Ascending aorta (tissue), 2 donors: ENCODE measurements at places on chromosomes 12 and 14.

- no peak for DNase-seq
These were observed 30.0 kb downstream of the HSP90AA1 start for GRCh38 chr14:102056694-102057442.

GRCh38 chr14:33560718-33561431 is 390.0 kb downstream of the EGLN3 start:
- no peak for DNase-seq

GRCh38 chr12:62813031-62813829 is 121.7 kb downstream of the PPM1H start:
- DNase-seq: no peak

DNA sequence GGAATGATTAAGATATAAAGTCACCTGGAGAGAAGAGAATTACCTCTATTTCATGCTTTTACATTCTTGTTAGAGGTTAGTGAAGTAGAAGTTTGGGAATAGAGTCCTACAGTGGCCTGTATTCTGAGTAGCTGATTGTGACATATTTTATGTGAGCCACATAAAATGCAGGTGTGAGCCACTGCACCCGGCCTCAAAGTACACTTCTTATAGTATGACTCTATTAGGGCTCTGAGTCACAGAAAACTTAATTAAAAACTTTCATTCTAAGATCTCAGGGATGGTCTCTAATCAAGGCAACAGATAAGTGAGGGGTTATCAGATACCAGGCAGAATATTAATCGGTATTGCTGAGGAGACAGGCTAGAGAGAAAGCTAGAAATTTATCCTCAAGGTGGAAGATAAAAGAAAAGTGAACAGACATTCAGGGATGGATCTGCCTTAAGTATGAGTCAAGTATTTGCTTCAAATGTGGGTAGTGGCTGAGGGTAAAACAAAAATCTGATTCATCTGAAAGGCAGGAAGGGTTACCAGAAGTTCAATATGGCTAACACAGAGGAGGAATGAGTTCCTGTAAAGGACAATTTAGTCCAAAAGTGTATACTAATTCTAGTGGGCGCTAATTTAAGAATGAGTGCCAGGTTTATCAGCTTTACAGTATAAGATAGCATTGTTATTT is 5.5 kb upstream of the G2E3 start:
- DNase-seq: no peak

DNA sequence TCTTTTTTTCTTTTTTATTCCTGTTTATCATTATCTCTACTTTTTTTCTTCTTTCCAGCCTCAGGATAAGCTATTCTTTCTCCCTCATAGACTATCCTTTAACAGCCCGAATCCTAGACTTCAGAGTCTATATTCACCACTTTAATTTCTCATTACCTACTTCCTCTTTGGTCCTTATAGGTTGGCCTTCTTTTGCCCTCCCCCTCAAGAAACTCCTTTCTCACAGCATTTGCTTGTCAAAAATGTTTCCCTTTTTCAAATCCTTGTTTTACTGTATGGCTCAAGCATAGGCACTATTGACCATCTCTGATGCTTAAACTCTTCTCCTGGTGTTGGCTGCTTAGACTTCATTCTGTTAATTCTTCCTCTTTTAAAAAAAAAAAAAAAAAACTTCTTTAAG is 52.5 kb downstream of the KIAA0586 start:
- no peak for DNase-seq

DNA sequence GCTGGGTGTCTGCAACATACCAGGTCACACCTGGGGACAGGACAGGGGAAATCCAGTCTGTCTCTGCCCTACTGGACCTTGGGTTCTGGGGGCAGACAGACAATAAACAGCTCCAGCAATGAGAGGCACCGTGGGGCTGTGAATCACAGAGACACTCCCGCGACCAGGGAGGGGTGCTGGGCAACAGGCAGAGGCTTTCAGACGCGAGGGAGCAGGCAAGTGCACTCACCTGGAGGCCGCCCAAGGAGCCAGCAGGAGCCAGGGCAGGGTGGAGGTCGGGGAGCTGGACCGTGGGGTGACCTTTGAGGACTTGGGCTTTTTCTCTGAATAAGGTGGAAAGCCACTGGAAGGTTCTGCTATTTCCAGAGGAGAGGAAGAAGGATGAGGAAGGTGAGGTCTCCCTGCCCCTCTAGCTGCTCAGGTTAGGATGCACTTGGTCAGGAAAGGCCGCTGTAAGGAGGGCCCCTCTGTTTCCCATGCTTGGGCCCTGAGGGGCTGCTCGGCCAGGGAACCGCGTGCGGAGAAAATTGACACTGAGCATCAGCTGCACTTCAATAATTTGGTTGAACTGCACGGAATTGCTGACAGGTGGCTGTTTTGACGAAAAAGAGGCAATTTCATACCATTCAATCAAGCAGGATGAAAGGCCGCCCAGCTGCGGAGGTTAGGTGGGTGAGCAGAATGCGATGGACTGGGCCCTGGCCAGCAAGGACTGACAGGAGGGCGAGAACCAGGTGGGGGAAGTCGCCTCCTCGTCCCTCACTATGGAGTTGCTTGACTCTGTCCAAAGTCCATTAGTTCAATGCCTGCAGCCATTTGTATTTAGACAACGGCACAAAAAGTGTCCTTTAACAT is 42.2 kb downstream of the JAG2 start:
- no peak for DNase-seq

- DNase-seq: no peak
These were observed 576.3 kb downstream of the KCNH5 start for GRCh38 chr14:62468946-62469345.

- DNase-seq: no peak
These were observed 34.3 kb downstream of the SLC15A4 start for GRCh38 chr12:128789356-128789929.

GRCh38 chr14:102551995-102552705 is 40.3 kb upstream of the RCOR1 start:
- DNase-seq: no peak

DNA sequence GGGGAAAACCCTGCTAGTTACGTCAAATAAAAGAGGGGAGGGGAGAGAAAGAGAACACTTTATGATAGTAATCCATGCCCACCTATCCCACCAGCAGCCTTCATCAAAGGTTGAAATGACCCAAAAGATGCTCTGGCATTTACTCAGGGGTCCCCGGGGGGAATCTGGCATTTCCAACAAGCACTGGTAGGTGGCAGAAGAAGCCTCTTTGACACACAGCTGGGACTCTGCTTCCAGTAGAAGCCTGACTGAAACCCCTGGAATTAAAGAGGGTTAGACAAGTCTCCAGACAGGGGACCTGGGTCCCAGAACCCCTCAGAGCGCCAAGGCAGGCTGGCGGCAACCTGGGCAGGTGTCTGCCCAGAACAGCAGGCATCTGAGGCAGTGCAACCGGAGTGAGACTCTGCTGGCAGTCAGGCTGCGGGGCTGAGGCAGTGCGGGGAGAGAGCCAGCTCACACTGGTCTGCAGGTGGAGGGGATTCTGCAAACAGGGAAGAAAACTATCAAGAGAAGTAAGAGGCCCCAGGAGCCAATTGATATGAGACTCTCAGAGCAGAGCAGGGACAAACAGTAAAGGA is 85.0 kb upstream of the CAPRIN2 start:
- no peak for DNase-seq

GRCh38 chr14:73662487-73662943 is 17.7 kb downstream of the DNAL1 start:
- DNase-seq: no peak

GRCh38 chr14:93973607-93974006 is 2.8 kb downstream of the ASB2 start:
- no peak for DNase-seq
